ENCODE measurements at places on chromosomes 16 and 17. TPM values are rescaled to one million over a fixed set of nuclear protein-coding genes. Genes with fewer than 3 reads are reported as not detected.
A peak's percentile ranks its signal among the peaks of the same experiment; 100 is the strongest.

The PEMT gene
- total RNA-seq, result 31.9 TPM

The CDRT4 gene
- 1.8 TPM for total RNA-seq

DNA sequence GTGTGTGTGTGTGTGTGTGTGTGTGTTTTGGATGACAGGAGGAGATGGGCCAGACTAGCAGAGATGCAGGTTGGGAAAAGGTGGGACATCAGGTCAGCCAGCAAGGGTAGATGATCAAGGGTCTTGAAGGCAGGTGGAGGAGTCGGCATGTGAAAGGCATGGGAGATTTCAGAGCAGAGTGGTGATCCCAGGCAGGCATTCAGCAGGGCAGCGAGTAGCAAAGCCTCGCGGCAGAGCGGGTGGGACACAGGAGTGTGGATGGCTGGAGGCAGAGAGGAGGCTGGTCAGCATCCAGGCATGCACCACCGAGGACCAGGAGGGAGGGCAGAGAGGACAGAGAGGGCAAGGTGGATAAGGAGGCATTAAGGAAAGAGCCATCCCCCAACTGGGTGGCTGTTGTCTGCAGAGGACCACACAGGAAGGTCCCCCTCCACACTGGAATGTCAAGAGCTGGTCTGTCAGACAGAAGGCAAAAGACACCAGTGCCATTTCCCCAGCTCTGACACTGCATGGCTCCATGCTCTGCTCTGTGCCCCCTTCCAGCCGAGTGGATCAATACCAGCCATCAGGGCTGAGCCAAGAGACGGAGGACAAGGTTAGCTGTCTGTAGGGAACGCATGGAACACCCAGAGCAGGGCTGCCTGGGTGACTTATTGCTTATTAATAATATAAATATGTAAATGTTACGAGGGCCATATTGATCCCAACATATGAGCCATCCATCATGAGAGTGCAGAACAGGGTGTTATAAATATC, 74.8 kb upstream of the RPL38 start:
- H3K27me3 ChIP-seq, result no peaks in the 10 kb centered on the region
- no peaks in the 10 kb centered on the region for H3K36me3 ChIP-seq
- H3K4me3 ChIP-seq, result no peak overlapping the region
- H3K4me1 ChIP-seq, result no peaks in the 10 kb centered on the region
- no peak for DNase-seq
- H3K27ac ChIP-seq, result no peak overlapping the region

- H3K27ac ChIP-seq, result no peak overlapping the region
- H3K36me3 ChIP-seq, result no peaks in the 10 kb centered on the region
- H3K4me3 ChIP-seq, result no peak overlapping the region
- H3K27me3 ChIP-seq, result no peaks in the 10 kb centered on the region
These were observed 17.4 kb upstream of the RASD1 start for GRCh38 chr17:17513626-17514025.

The ABCA8 gene
- total RNA-seq, result not detected

The HSF4 gene
- 11.6 TPM for total RNA-seq

The HLF gene
- 0.81 TPM for total RNA-seq

The FOXN1 gene
- total RNA-seq, result not detected

DNA sequence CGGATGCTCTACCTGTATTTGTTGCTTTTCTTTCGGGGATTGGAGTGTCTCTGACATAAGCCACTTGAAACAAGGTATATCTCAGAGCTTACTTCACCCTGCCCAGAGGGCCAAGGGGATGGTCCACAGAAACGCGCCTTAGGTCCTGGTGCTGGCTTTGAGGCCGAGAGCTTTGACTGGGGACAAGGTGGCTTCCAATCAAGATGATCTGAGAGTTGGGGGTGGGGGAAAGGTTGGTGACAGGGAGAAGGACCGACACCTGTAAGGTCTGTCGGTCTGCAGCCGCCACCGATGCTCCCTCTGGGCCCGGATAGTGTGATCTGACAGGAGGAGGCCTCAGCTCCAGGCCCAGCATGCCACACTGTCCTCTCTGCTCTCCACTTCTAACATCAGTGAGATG, 21.8 kb upstream of the SPATA32 start:
- no peaks in the 10 kb centered on the region for H3K27me3 ChIP-seq
- DNase-seq, result no peak
- no peaks in the 10 kb centered on the region for H3K4me1 ChIP-seq
- no peak overlapping the region for H3K27ac ChIP-seq
- peaks cover 36% of the 10 kb centered on the region for H3K36me3 ChIP-seq

The KRTAP1-1 gene
- total RNA-seq, result not detected

The PIMREG gene
- 1.6 TPM for total RNA-seq

GRCh38 chr16:81876273-81876900, 97.3 kb downstream of the PLCG2 start:
- no peaks in the 10 kb centered on the region for H3K27me3 ChIP-seq
- H3K4me3 ChIP-seq, result no peak overlapping the region
- no peaks in the 10 kb centered on the region for H3K36me3 ChIP-seq
- no peaks in the 10 kb centered on the region for H3K4me1 ChIP-seq
- no peak overlapping the region for H3K27ac ChIP-seq

GRCh38 chr17:17088086-17088485, 45.8 kb downstream of the MPRIP start:
- H3K27ac ChIP-seq, result no peak overlapping the region
- H3K36me3 ChIP-seq, result no peaks in the 10 kb centered on the region
- H3K4me3 ChIP-seq, result no peak overlapping the region
- peaks cover 21% of the 10 kb centered on the region for H3K4me1 ChIP-seq

- H3K4me3 ChIP-seq, result no peak overlapping the region
- DNase-seq, result no peak
- no peaks in the 10 kb centered on the region for H3K36me3 ChIP-seq
- no peak overlapping the region for H3K27ac ChIP-seq
- peaks cover 7% of the 10 kb centered on the region for H3K4me1 ChIP-seq
- no peaks in the 10 kb centered on the region for H3K27me3 ChIP-seq
These were observed 26.5 kb downstream of the SREBF1 start for GRCh38 chr17:17810084-17810894.

The SMIM5 gene
- total RNA-seq, result not detected

The ENPP7 gene
- not detected for total RNA-seq

GRCh38 chr17:79570653-79571052, 40.2 kb downstream of the RBFOX3 start:
- no peak for DNase-seq
- no peaks in the 10 kb centered on the region for H3K27me3 ChIP-seq
- H3K4me3 ChIP-seq, result no peak overlapping the region
- no peaks in the 10 kb centered on the region for H3K4me1 ChIP-seq
- no peaks in the 10 kb centered on the region for H3K36me3 ChIP-seq
- no peak overlapping the region for H3K27ac ChIP-seq

- H3K27ac ChIP-seq, result no peak overlapping the region
- H3K27me3 ChIP-seq, result no peaks in the 10 kb centered on the region
- no peak for DNase-seq
- H3K4me3 ChIP-seq, result no peak overlapping the region
- H3K36me3 ChIP-seq, result peaks cover 23% of the 10 kb centered on the region
These were observed 61.4 kb downstream of the AMFR start for GRCh38 chr16:56363781-56364565.

DNA sequence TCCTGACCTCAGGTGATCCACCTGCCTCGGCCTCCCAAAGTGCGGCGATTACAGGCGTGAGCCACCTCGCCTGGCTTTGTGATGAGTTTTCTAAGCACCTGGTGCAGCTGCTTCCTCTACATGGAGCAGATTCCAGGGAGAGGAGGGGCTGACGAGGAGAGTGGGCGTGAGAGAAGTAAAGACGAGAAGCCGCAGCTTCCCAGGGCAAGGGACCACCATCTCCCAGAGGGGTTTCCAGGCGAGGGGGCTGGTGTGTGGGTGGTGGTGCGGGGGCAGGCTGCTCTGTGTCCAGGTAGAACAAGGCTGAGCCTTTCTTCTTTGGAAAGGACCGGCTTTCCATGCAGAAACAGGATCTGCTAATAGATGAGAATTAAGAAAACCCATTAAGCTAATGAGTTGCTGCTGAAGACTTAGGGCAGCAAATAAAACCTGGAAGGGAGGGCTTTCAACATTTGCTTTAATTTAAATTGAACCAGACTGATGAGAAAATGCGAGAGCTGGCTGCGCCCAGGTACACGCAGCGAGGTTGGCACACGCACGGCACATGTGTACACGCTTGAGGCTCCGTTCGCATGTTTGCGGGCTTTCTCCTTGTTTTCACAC, 236.7 kb downstream of the RBFOX3 start:
- H3K36me3 ChIP-seq, result no peaks in the 10 kb centered on the region
- H3K4me3 ChIP-seq, result no peak overlapping the region
- no peak overlapping the region for H3K27ac ChIP-seq
- no peaks in the 10 kb centered on the region for H3K27me3 ChIP-seq

- no peak for DNase-seq
- H3K27me3 ChIP-seq, result no peaks in the 10 kb centered on the region
- no peaks in the 10 kb centered on the region for H3K36me3 ChIP-seq
- H3K4me1 ChIP-seq, result no peaks in the 10 kb centered on the region
- no peak overlapping the region for H3K27ac ChIP-seq
These were observed 213.3 kb upstream of the HS3ST4 start for GRCh38 chr16:25478476-25478875.

GRCh38 chr16:75555213-75555706, 792 bp downstream of the TMEM231 start:
- peak overlapping the region; percentile 89 for H3K4me3 ChIP-seq
- H3K27me3 ChIP-seq, result no peaks in the 10 kb centered on the region
- peak overlapping the region; percentile 58 for H3K27ac ChIP-seq
- DNase-seq, result no peak

DNA sequence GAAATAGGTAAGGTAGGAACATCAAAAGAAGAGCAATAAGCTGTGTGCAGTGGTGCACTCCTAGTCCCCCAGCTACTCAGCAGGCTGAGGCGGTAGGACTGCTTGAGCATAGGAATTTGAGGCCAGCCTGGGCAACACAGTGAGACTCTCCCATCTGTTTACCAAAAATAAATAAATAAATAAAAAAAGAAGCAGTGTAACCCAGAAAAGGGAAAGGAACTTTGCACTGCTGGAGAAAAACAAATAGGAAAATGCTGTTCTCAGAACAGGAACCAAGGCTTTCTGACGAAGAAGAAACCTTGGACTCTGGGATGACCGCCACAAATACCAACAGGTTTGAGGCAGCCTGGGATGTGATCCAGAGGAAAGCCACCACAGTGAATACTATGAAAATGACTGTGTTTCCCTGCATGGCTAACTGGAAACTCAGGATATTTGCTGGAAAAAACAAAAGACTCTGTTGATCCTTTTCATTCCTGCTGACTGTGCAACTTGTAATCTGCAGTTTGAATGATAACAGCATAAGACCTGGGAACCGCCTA, 41.2 kb downstream of the TTC19 start:
- no peaks in the 10 kb centered on the region for H3K27me3 ChIP-seq
- H3K4me1 ChIP-seq, result no peaks in the 10 kb centered on the region
- H3K4me3 ChIP-seq, result no peak overlapping the region
- no peak overlapping the region for H3K27ac ChIP-seq
- no peak for DNase-seq
- peaks cover 42% of the 10 kb centered on the region for H3K36me3 ChIP-seq

DNA sequence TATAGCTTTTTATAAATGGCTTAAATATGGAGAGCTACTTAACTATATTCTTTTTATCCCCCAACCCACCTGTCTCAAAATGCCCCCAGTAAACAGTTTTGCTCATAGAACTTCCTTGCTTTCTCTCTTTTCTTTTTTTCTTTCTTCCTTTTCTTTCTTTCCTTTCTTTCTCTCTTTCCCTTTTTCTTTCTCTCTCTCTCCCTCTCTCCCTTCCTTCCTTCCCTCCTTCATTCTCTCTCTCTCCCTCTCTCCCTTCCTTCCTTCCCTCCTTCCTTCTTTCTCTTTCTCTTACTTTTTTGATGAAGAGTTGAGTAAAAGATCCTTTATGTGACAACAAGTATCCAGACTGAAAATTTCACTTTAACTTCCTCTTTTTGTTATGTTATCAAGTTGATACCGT, 48.2 kb downstream of the KCNJ2 start:
- H3K4me3 ChIP-seq, result no peak overlapping the region
- no peaks in the 10 kb centered on the region for H3K36me3 ChIP-seq
- no peak for DNase-seq

The EMP2 gene
- total RNA-seq, result not detected

- DNase-seq, result no peak
- no peaks in the 10 kb centered on the region for H3K27me3 ChIP-seq
- no peak overlapping the region for H3K4me3 ChIP-seq
- H3K4me1 ChIP-seq, result no peaks in the 10 kb centered on the region
These were observed 32.6 kb downstream of the PLXDC1 start for GRCh38 chr17:39118674-39119419.

The PRRT2 gene
- 1.3 TPM for total RNA-seq

GRCh38 chr17:41440531-41441033, at the start of gene KRT38:
KRT38 (minus strand) TSS chr17:41440983; CDS start chr17:41440921, 62 bp downstream.
- no peak within 1 kb of the TSS for H3K27ac ChIP-seq
- H3K4me3 ChIP-seq, result no peak within 1 kb of the TSS
- no peaks in the 10 kb centered on the region for H3K36me3 ChIP-seq
- H3K4me1 ChIP-seq, result no peaks in the 10 kb centered on the region
- DNase-seq, result no peak
- no peaks in the 10 kb centered on the region for H3K27me3 ChIP-seq

- peaks cover 15% of the 10 kb centered on the region for H3K36me3 ChIP-seq
- DNase-seq, result no peak
- H3K27ac ChIP-seq, result no peak overlapping the region
- H3K4me1 ChIP-seq, result no peaks in the 10 kb centered on the region
- no peaks in the 10 kb centered on the region for H3K27me3 ChIP-seq
These were observed 8.6 kb downstream of the C16orf90 start for GRCh38 chr16:3486506-3487215.

DNA sequence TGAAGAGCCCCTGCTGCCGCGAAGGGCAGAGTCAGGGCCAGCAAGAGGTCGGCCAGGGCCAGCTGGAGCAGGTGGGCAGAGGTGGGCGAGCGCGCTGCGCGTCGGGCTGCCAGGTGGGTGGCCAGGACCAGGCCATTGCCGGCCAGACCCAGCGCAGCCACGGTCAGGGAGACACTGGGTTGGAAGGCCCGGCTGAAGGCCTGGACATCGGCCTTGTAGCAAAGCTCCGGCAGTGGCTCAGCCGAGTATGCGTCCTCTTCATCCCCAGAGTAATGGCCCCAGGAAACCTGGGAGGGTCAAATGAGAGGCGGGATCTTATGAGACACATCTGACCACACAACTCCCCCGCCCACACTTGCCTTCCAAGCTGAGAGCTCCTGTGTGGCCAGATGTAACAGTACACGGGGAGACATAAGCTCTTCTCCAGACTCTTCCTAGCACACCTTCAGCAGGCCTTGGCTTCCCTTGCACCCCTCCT, 1.3 kb downstream of the CCR10 start:
- peak overlapping the region; percentile 66 for H3K4me3 ChIP-seq
- no peak for DNase-seq
- no peaks in the 10 kb centered on the region for H3K36me3 ChIP-seq

Data from CD8-positive, alpha-beta memory T cell (primary cell).